Activated naive CD4-positive, alpha-beta T cell (primary cell): ENCODE measurements at places on chromosomes 4 and X.

DNA sequence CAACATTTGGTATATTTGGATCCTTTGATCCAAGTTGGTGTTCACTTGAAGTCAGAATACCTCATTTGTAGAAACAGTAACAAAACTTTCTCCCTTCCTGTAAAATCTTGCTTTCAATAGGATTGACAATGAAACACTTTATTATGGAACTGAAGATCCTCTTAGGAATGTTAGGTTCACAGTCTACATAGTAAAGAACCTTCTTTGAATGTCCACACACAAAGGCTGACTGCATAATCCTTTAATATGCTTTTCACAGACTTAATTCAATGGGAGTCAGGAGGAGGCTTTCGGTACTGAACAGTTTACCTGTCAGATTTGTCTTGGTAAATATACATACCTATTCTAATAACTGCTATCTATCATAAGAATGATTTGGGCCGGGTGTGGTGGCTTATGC lies 188.5 kb downstream of the SPRY1 start:
- no peak for DNase-seq

- no peak for DNase-seq
Measured at GRCh38 chrX:1564750-1565683, 26.4 kb upstream of the AKAP17A start.

DNA sequence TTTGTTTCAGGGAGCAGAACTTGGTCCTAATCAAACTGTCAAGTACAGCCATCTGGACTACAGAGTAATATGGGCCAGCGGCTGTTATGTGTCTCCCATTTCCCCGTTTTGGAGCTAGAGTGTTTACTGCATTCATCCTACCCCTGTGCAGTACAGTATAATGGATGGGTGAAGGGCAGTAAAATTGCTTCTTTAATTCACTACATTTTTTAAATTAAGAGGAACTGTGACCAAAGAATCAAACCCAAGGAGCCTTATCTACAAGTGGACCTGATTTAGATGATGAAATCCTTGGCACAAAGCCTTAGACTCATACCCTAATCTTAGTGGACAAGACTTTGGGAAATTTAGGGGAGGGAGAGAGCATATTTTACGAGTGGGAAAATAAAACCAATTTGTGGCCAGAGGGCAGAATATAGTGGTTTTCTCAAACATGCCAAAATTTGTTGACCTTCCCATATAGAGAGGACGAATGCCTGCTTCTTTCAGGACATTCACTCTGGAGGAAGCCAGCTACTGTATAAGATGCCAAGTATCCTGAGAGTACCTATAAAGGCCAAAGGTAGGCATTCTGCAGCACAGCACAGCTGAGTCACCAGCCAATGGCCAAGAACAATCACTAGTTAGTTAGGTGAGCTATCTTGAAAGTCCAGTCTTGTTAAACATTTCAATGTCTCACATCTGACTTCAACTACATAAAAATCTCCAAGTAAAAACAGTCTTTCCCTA lies 253.8 kb upstream of the KCNIP4 start:
- no peak for DNase-seq

- no peak for DNase-seq
Measured at GRCh38 chrX:154036513-154036912, 16.8 kb upstream of the IRAK1 start.

DNA sequence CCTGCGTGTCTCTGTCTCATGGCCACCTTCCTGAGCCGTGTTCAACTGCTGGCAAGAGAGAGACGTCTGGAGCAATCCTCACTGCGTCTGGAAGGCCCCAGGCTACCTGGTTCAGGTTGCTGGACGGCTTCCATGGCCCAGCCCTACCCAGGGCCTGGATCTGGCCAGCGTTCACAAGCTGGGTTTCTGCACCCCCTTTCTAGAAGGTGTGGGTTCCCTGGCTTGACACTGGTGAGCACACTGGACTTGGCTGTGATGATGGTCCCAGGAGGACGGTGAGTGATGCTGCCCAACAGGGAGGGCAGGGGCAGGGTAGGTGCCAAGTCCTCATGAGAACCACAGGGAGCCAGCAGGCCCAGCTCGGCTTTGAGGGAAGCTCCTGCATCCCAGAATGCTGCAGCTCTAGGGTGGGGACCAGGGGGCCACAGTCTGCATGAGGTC lies 63.4 kb downstream of the HTRA3 start:
- no peak for DNase-seq

DNA sequence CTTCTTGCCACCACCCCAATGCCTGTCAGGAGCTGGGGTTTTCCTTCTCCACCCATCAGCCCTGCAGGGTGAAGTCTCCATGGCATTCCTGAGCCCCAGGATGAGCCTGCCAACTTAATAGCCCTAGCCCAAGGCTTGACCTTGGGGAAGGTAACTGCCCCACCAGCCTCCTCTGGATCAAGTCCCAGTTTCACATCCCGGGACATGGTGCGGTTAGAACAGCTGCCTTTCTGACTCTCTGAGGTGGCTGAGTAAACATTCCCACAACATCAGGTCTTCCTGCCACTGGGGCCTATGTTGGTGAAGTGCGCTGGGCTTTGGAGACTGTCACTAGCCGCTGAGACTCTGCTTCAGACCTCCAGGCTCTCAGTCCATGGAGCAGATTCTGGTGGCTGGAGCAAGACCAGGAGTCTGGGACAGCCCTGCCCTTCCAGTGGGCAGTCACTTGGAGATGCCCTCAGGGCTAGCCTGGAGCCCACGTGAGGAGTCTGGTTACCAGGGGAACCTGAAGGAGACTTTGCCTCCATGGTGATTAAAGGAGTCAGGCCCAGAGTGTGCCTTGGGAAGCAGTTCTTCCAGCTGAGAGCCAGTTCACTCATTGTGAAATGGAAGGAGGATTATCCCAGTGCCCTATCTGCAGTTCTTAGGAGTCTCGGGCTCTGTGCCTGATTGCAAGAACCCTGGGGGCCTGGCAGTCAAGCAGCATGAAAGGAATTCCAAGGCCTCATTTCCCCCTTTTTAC lies 56.8 kb downstream of the SMIM20 start:
- no peak for DNase-seq

DNA sequence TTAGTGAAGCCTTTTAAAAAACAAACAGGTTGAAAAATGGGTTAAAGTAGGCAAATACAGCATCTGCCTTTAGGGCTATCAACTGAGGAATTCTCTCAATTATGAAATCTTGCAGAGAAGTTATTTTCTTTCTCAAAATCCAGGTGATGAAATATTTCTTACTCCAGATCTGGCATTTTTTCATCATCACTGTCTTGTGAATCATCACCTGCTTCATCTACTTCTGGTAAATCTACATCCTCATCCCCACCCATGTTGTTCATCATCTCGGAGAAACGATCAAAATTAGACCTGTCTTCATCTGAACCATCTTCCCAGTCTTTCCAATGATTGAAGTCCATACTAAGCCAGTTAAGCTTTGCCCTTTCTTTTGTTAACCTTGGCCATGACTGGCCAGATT lies 33.3 kb upstream of the HPF1 start:
- DNase-seq, result no peak

DNA sequence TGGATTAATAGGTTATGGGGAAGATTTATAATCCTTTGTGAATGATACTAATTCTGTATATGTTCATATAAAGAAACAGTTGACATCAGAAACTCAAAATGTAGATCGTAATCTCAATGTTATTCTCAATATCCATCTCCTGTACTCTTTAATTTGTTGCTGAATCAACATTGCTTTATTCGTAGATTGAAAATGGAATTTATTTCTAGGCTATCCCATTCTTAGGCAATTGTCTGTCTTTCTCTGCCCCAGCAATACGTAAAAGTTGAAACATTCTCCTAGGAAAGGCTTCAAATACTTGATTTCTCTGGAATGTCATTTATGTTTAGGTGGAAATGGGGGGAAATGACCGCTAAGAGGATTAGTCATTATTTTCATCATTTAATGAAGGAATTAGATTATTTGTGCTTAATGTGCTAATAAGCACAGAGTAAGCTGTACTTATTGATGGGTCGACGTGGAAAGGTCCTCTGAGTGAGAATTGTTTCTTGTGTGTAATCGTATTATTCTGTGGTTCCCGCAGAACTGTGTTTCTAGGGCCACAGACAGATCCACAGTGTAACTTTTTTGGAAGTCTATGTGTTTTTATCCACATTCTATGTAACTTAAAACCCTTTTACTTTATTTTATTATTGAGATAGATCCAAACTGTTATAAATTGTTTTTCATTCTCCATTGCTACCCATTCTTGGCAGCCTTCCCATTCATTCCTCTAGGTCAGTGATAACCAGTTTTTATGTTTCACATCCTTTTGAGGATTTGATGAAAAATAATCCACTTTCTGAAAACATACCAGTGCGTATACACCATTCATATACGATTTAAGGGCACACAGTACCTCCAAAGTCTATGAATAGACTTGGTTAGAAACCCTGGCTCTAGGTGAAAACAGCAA lies 262.9 kb downstream of the ARHGAP10 start:
- no peak for DNase-seq

- no peak for DNase-seq
Measured at GRCh38 chr4:121266982-121267381, 102.9 kb upstream of the TNIP3 start.

DNA sequence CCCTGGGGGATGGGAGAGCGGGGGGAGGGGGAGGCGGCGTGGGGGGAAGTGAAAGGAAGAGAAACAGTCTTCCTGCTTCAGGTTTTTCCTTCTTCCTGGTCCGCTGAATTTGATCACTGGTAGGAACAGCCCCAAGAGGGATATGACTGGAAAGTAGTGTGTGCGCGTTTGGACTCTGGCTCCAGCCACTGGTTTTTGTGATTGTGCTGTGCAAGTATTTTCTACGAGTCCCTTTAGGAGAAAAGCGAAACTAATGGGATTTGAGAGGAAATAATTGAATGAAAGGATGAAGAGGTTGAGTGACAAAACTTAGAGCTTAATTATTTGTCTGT lies 836 bp downstream of the PRRG1 start:
- no peak for DNase-seq

GRCh38 chrX:22296871-22297270 lies 24.2 kb downstream of the CBLL2 start:
- no peak for DNase-seq

- DNase-seq, result peak; percentile 5
Measured at GRCh38 chr4:54228056-54228527, 1.0 kb upstream of the PDGFRA start.

DNA sequence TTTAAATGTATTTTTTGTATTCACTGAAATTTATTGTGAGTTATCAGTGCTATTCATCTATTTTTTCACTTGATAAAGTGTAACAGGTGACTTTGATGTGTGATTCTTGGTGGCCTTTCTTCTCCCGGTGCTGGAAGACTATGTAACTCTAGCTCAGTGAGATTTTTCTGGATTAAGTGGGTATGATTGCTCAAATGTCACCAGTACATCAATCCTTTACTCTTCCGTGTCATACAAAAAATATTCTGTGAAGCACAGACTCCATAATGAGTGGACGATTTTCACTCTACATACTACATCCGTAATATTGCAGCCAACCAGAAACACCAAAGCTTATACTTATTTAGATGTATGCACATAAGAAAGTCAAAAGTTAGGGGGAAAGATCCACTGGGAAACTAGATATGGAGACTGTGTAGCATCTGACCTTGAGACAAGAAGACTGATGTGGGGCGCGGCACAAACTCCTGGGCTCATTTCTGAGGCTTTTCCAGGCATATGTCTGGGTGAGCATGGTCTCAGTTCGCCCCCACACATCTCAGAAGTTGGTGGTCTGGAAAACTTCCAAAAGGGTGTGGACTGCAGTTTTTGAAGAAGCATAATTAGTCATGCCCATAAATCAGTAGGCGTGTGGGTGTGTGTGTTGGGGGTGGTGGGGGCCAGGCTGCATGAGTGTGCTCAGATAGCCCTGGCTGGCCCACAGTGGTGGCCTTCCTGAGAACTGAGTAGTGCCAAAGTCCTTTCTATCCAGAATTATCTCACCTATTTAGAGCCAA lies 53.9 kb upstream of the TENM3 start:
- no peak for DNase-seq

DNA sequence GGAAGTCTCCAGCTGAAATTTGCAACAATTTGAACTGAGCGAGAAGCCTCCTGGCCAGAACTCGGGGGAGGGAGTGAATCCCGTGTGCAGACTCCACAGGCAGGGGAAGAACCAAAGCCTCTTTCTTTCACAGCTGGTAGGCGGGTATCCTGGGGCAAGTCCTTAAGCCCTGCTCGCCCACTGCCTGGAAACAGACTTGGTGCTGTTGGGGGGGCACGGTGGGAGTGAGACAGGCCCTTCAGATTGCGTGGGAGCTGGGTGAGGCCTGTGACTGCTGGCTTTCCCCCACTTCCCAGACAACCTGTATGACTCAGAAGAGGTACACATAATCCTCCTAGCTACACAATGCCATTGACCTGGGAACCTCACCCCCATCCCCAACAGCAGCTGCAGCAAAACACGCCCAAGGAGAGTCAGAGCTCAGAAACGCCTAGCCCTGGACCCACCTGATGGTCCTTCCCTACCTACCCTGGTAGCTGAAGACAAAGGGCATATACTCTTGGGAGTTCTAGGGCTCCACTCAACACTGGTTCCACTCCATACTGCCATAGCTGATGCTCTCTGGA lies 22.4 kb upstream of the RLIM start:
- DNase-seq, result no peak

GRCh38 chr4:87978681-87979080 lies 3.2 kb downstream of the SPP1 start:
- no peak for DNase-seq

- DNase-seq, result no peak
Measured at GRCh38 chrX:75625232-75625631, 102.4 kb upstream of the ZDHHC15 start.

- no peak for DNase-seq
Measured at GRCh38 chr4:42309361-42310260, 87.7 kb upstream of the SHISA3 start.

DNA sequence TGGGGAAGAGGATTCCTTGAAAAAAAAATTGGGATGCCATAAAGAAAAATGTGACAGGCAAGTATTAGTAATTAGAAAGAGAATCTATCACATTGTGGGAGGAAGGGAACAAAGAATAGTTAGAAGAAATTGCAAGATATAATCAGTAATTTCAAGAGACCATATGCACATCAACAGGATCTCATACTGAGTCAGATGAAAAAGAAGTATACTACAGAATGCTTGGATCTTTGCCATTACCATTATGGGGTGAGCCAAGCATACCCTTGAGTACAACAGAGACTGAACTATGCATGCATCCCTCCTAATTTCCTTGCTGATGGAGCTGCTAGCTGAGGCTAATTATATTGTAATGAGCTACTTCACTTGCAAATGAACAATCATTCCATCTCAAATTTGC lies 287.6 kb downstream of the PAPSS1 start:
- DNase-seq, result no peak

GRCh38 chr4:138826322-138826721 lies 189.3 kb upstream of the NOCT start:
- no peak for DNase-seq

GRCh38 chrX:153582896-153583295 lies 16.0 kb downstream of the CCNQ start:
- DNase-seq, result no peak

DNA sequence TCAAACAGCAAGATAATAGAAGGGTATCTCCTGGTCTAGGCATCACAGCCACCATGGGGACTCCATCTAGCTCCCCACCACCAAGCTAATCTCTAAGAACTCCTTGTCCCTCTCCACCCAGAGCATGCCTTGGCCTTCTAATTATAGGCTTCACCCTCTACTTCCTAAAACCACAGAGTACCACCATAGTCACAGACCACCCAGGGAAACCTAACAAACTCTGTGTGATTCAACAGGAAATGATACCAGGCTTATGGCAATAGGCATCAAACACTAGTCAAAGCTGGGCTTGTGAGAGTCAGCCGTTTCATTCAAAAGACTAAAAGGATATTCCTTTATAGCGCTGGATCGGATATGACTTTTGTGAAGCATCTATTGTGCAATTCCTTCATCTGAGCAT lies 91.5 kb upstream of the NALF2 start:
- no peak for DNase-seq
